ENCODE measurements at places on chromosomes 4 and X. TPM values are rescaled to one million over a fixed set of nuclear protein-coding genes. Genes with fewer than 3 reads are reported as not detected.

GRCh38 chrX:130395341-130395740, 6.4 kb upstream of the RBMX2 start:
- no peak for DNase-seq
- no peaks in the 10 kb centered on the region for H3K4me1 ChIP-seq
- H3K27me3 ChIP-seq, result no peaks in the 10 kb centered on the region
- no peak overlapping the region for H3K27ac ChIP-seq
- H3K4me3 ChIP-seq, result no peak overlapping the region
- H3K36me3 ChIP-seq, result no peaks in the 10 kb centered on the region

- no peaks in the 10 kb centered on the region for H3K4me1 ChIP-seq
- no peak overlapping the region for H3K27ac ChIP-seq
- H3K27me3 ChIP-seq, result no peaks in the 10 kb centered on the region
- no peak overlapping the region for H3K4me3 ChIP-seq
Measured at GRCh38 chr4:13777341-13777740, 149.8 kb upstream of the BOD1L1 start.

DNA sequence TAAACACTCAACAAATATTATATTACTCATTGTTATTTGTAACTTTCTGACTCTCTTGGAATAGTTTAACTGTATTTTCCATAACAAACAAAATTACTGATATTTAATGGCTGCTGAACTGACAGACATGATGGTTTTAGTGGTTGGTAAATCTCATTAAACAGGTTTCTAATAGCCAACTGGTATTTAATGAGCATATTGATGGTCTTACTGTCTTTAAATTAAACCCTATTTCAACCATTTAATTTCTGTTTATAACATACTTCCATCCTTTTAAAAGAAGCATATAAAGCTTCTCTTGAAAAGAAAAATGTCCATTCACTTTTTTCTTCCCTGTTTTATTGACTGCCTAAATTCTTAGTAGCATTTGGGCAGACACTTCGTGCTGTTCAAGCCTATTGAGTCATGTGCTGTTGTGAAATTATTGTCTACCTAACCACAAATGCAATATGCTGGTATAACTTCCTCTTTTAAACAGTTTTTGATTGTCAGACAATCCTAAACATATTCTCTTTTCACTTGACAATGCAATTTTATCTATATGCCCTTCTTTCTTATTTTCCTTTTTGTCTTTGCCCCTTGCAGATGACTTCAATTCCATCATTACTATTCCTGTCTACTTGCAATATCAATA, 163.9 kb upstream of the SLC7A11 start:
- no peak for DNase-seq
- H3K4me3 ChIP-seq, result no peak overlapping the region
- H3K4me1 ChIP-seq, result peaks cover 15% of the 10 kb centered on the region
- no peak overlapping the region for H3K27ac ChIP-seq

The AKAP14 gene
- not detected for total RNA-seq

DNA sequence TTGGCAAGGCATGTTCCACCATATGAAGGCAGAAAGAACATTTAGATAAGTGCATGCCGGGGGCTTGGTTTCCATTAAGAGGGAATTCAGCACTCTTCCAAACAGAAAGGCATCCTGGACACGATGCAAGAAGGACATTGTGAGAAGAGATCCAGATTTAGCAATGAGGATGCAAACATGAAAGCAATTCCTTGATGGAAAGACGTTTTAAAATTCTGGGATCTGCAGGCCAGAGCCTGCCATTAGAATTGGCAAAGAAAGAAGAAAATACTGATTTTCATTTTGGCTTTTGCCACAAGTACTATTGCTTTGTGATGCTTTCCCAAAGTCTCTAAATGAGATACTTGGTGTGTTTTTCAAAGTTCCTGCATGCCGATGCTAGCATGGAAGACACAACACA, 367.6 kb downstream of the PPP3CA start:
- no peaks in the 10 kb centered on the region for H3K27me3 ChIP-seq
- no peak for DNase-seq
- H3K4me3 ChIP-seq, result no peak overlapping the region
- H3K27ac ChIP-seq, result no peak overlapping the region
- H3K4me1 ChIP-seq, result peaks cover 11% of the 10 kb centered on the region

The TMSB15A gene
- 1.1 TPM for total RNA-seq

- peaks cover 3% of the 10 kb centered on the region for H3K36me3 ChIP-seq
- H3K27ac ChIP-seq, result no peak overlapping the region
Measured at GRCh38 chr4:173301518-173302201, 32.5 kb downstream of the HMGB2 start.

The CLDN34 gene
- not detected for total RNA-seq

- DNase-seq, result no peak
- H3K4me3 ChIP-seq, result no peak overlapping the region
- H3K36me3 ChIP-seq, result no peaks in the 10 kb centered on the region
- H3K4me1 ChIP-seq, result peaks cover 44% of the 10 kb centered on the region
- H3K27ac ChIP-seq, result no peak overlapping the region
Measured at GRCh38 chr4:2865196-2865780, 21.6 kb downstream of the ADD1 start.

GRCh38 chr4:118957722-118958445, 69.2 kb downstream of the SYNPO2 start:
- H3K36me3 ChIP-seq, result no peaks in the 10 kb centered on the region
- peak overlapping the region; percentile 74 for H3K27ac ChIP-seq
- no peaks in the 10 kb centered on the region for H3K27me3 ChIP-seq
- DNase-seq, result no peak
- H3K4me3 ChIP-seq, result no peak overlapping the region

The RAB40AL gene
- 1.4 TPM for total RNA-seq

DNA sequence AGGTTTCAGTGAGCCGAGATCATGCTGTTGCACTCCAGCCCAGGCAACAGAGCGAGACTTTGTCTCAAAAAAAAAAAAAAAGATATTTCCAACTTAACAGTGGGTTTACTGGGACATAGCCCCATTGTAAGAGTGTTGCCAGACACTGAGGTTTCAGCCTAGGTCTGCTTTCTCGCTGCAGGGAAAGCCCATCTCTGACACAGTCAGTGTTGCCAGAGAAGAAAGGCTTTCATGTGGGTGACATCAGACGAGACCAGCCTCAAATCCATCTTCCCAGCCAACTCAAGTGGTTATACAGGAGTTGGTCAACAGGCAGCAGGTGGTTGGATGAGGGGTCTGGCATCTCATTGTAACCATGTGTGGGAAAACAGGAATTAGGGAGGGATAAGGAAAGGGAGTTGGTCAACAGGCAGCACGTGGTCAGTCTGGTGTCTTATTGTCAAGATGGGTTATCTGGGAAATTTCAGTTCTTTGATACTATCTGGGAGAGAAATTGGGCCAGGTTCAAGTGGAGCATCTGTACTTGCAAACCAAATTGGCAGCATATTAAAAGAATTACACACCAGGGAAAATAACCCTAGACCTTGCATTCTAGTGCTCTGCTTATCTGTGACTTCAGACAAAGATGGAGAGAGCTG, 41.1 kb downstream of the NELFA start:
- H3K4me1 ChIP-seq, result no peaks in the 10 kb centered on the region
- H3K27ac ChIP-seq, result no peak overlapping the region
- H3K36me3 ChIP-seq, result peaks cover 3% of the 10 kb centered on the region
- H3K27me3 ChIP-seq, result no peaks in the 10 kb centered on the region
- no peak for DNase-seq
- H3K4me3 ChIP-seq, result no peak overlapping the region

GRCh38 chr4:131091896-131092295, 1995.9 kb downstream of the C4orf33 start:
- no peaks in the 10 kb centered on the region for H3K36me3 ChIP-seq
- no peak for DNase-seq
- H3K4me1 ChIP-seq, result no peaks in the 10 kb centered on the region

The PLAC8 gene
- not detected for total RNA-seq

DNA sequence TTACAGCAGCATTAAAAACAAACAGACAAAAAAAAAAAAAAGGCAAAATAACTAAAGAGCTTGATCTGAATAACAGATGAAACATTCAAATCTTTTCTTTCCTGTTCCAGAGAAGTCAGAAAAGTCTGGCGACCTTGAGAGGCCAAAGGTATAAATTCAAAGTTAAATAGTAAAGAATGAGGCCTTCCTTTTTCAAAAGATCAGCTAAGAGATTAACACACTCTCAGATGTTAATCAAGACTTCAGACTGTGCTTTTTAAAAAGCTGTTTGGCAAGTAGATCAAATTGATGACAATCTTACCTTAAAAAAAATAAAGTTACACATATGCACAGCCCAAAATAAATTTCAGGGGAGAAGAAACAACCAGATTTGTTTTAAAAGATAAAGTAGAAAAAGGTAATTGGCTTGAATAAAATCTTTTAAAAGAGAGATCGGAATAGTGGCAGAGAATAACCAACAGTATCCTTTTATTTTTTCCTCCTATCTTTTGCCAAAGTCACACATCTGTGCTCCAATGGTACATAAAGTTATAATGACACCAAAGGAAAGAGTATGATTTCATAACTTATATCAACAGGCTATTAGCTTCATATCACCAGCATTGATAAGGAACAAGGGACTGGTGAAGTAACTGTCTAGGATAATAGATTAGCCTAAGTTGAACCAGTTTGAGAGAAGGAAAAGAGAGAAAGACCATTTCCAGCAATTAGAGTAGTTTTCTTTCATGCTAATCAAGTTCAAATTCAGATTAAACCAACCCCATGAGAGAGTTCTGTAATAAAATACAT, 70.4 kb downstream of the METTL14 start:
- peaks cover 11% of the 10 kb centered on the region for H3K36me3 ChIP-seq
- no peaks in the 10 kb centered on the region for H3K27me3 ChIP-seq
- DNase-seq, result no peak
- H3K4me1 ChIP-seq, result peaks cover 70% of the 10 kb centered on the region
- H3K4me3 ChIP-seq, result no peak overlapping the region

DNA sequence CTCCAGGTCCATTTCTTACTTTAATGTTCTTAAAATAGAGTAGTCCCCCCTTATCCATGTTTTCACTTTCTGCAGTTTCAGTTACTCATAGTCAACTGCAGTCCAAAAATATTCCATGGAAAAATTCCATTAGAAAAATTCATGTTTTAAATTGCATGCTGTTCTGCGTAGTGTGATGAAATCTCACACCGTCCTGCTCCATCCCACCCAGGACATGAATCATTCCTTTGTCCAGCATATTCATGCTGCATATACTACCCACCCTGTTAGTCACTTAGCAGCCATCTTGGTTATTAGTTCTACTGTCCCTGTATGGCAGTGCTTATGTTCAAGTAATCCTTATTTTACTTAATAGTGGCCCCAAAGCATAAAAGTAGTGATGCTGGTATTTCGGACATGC, 5.4 kb upstream of the PDLIM5 start:
- no peaks in the 10 kb centered on the region for H3K36me3 ChIP-seq
- peaks cover 39% of the 10 kb centered on the region for H3K4me1 ChIP-seq
- H3K27ac ChIP-seq, result peak overlapping the region; percentile 65
- H3K4me3 ChIP-seq, result no peak overlapping the region

GRCh38 chr4:16206848-16207247, 19.4 kb downstream of the TAPT1 start:
- peaks cover under 1% of the 10 kb centered on the region for H3K36me3 ChIP-seq
- no peak overlapping the region for H3K27ac ChIP-seq

The SLC6A14 gene
- total RNA-seq, result not detected

DNA sequence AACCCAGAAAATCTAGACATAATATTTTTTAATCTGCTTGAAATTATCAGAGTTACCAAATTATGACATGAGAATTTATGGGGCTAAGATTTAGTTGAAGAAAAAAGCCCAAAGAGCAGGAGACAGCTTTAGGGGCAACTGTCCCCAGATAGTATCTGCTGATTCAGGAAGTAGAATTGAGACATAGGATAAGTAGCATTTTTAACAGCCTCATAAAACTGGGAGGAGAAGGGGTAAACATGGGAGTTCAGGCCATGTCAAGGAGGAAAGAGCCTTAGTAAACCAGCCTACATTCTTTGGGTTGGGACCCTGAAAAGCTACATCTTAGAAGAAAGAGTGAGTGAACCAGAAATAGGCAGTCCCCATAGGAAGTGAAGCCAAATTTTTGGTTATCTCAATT, 9.7 kb upstream of the RAB28 start:
- no peaks in the 10 kb centered on the region for H3K36me3 ChIP-seq
- DNase-seq, result no peak
- no peak overlapping the region for H3K27ac ChIP-seq
- H3K27me3 ChIP-seq, result no peaks in the 10 kb centered on the region

DNA sequence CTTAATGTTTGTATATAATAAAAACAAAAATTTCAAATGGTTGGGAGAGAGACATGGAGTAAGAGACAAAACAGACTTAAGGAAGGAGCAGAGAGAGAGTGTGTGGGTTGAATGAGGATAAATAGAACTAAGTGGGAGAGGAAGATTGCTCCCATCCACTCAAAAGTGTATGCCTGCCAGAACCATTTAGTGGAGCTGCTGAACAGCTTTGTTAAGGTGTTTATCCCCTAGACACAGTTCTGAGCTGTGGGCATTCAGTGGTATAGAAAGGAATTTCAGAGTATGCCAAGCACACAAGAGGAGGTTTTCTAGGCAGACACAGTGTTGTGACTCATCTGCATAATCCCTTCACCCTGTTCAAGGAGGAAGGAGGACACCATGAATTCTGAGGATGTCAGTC, 508.6 kb upstream of the EPHA5 start:
- no peaks in the 10 kb centered on the region for H3K4me1 ChIP-seq
- H3K4me3 ChIP-seq, result no peak overlapping the region
- no peaks in the 10 kb centered on the region for H3K36me3 ChIP-seq
- no peak overlapping the region for H3K27ac ChIP-seq
- no peak for DNase-seq

GRCh38 chr4:27360790-27361267, 500.2 kb downstream of the STIM2 start:
- H3K4me1 ChIP-seq, result peaks cover 5% of the 10 kb centered on the region
- peak overlapping the region; percentile 3 for H3K27ac ChIP-seq
- H3K36me3 ChIP-seq, result no peaks in the 10 kb centered on the region
- no peak for DNase-seq
- no peaks in the 10 kb centered on the region for H3K27me3 ChIP-seq
- H3K4me3 ChIP-seq, result peak overlapping the region; percentile 53

The DACH2 gene
- not detected for total RNA-seq

DNA sequence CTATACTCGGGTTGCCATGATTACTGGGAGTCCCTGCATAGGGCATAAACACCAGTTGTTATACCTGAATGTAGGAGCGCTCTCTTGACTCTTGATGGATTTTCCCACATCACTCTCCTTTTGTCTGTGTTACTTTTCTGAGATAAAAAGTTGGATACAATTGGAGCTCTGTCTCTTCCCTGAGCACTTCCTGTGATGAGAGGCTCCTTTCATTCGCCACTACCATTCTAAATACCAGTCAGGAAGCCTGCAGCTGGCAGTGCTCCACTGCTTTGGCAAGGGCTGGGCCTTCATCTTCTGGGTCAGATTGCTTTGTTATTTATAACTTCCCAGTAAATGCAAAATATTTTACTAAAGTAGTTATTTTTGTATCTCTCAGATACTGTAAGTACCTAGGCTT, 13.9 kb downstream of the TCEANC start:
- DNase-seq, result no peak
- H3K27ac ChIP-seq, result no peak overlapping the region
- no peaks in the 10 kb centered on the region for H3K27me3 ChIP-seq
- H3K4me3 ChIP-seq, result no peak overlapping the region
- H3K36me3 ChIP-seq, result no peaks in the 10 kb centered on the region
- peaks cover 30% of the 10 kb centered on the region for H3K4me1 ChIP-seq

The FRMPD4 gene
- not detected for total RNA-seq

All from thoracic aorta (tissue), 2 donors.